ENCODE measurements at places on chromosomes 11 and 22. TPM values are rescaled to one million over a fixed set of nuclear protein-coding genes. Genes with fewer than 3 reads are reported as not detected.

Gene OR4C45
- not detected for total RNA-seq

Gene OR8G1
- total RNA-seq, result not detected

- no peak for DNase-seq
Observed at GRCh38 chr11:102708654-102709053, 3.1 kb upstream of the MMP27 start.

DNA sequence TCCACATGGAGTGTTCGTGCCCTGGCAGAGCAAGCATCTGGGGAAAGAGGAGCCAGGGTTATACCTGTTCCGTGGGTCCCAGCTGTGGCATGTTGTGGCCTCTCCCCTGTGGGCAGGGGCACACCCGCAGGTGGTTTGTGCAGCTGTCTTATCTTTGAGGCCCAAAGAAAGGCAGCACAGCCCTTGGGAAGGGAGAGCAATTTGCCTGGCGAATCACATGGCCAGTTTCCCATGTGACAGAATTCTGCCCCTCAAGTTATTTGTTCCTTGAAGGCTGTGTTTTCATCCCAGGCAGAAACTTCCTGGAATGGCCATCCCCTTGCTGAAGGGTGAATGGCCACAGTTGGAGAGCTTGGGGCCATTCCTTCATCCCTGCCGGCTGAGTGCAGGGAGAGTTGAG is 16.4 kb upstream of the COX8A start:
- no peak for DNase-seq

- no peak for DNase-seq
Observed at GRCh38 chr22:48051796-48052620, 1289.6 kb downstream of the TBC1D22A start.

GRCh38 chr11:27174021-27174420 is 133.4 kb downstream of the BBOX1 start:
- DNase-seq, result no peak

- DNase-seq, result no peak
Observed at GRCh38 chr11:28838741-28839140, 730.6 kb downstream of the METTL15 start.

GRCh38 chr11:43784301-43784700 is 96.3 kb upstream of the ALKBH3 start:
- no peak for DNase-seq

Data from Right ventricle myocardium inferior (tissue), 1 donor.